ENCODE measurements at places on chromosomes 16 and 17.

DNA sequence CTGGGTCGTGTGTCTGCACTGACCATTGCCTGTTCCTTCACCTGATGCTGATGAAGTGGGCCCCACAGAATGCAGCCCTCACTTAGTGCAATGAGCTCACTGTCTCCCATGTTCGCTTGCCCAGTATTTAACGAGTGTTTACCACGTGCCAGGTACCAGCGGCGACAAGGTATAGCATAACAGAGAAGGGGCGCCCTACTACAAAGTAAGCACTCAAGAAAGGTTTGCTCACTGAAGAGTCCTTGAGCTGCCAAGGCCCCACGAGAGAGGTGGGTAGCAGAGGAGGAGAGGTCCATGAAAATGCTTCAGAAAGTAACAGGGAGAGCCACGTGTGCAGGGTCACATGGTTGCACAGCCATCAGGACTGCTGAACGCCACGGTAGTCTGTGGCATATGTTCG lies 230.0 kb downstream of the NTN1 start:
- H3K4me1 ChIP-seq = peaks cover 6% of the 10 kb centered on the region
- no peak overlapping the region for H3K27ac ChIP-seq
- no peaks in the 10 kb centered on the region for H3K27me3 ChIP-seq
- peaks cover 10% of the 10 kb centered on the region for H3K36me3 ChIP-seq
- no peak overlapping the region for H3K4me3 ChIP-seq

DNA sequence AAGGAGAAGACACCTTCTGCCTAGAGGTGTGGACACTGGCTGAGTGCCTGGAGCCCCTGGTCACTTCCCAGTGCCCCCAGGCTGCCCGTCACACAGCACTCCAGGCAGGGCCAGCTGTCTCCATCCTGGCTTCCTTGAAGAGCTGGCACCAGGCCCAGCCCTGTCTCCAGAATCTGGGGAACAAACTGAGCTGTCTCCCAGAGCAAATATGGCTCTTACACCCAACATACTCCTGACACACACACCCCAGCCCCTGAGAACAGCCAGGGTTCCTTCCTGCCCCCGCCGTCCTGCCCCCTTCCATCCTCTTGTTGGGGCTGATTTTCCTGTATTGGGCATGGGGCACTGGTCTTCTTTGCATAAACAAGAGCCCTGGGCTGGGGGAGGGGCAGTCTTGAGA lies 9.1 kb downstream of the NHERF1 start:
- H3K4me3 ChIP-seq = peak overlapping the region; percentile 39
- DNase-seq = no peak
- no peaks in the 10 kb centered on the region for H3K27me3 ChIP-seq
- peaks cover 98% of the 10 kb centered on the region for H3K4me1 ChIP-seq

DNA sequence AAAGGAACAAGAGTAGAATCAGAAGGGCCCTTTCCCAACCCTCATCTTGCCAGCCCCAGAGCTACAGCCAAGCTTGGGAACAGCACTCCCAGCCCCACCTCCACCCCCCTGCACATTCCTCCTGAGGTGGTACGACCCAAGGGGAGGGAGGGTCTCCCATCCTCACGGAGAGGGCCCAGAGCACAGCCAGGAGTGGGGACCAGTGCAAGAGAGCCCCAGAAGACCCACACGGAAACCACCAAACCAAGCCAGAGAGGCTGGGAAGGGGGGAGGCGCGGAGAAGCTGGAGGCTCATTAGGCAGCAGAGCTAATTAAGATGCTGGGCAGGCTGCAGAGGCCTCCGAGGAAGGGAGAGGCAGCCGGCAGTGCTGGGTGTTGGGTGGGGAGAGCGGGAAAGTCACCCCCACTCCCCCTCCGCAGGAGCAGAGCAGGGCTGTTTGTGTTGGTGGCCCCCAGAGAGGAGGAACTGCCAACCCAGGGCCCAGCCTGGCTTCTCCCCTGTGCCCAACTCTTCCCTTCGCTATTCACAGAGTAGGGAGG lies 2.4 kb downstream of the CACNB1 start:
- no peaks in the 10 kb centered on the region for H3K36me3 ChIP-seq
- DNase-seq = no peak
- peaks cover 48% of the 10 kb centered on the region for H3K4me1 ChIP-seq
- H3K4me3 ChIP-seq = no peak overlapping the region
- no peaks in the 10 kb centered on the region for H3K27me3 ChIP-seq

- H3K36me3 ChIP-seq = no peaks in the 10 kb centered on the region
- H3K4me3 ChIP-seq = no peak overlapping the region
- no peak overlapping the region for H3K27ac ChIP-seq
- H3K27me3 ChIP-seq = no peaks in the 10 kb centered on the region
- no peaks in the 10 kb centered on the region for H3K4me1 ChIP-seq
Observed at GRCh38 chr16:2299121-2299914, 31.4 kb upstream of the RNPS1 start.

- no peaks in the 10 kb centered on the region for H3K4me1 ChIP-seq
- H3K4me3 ChIP-seq = no peak overlapping the region
- no peaks in the 10 kb centered on the region for H3K27me3 ChIP-seq
- H3K36me3 ChIP-seq = no peaks in the 10 kb centered on the region
Observed at GRCh38 chr17:60959696-60960095, 282.0 kb downstream of the BCAS3 start.

DNA sequence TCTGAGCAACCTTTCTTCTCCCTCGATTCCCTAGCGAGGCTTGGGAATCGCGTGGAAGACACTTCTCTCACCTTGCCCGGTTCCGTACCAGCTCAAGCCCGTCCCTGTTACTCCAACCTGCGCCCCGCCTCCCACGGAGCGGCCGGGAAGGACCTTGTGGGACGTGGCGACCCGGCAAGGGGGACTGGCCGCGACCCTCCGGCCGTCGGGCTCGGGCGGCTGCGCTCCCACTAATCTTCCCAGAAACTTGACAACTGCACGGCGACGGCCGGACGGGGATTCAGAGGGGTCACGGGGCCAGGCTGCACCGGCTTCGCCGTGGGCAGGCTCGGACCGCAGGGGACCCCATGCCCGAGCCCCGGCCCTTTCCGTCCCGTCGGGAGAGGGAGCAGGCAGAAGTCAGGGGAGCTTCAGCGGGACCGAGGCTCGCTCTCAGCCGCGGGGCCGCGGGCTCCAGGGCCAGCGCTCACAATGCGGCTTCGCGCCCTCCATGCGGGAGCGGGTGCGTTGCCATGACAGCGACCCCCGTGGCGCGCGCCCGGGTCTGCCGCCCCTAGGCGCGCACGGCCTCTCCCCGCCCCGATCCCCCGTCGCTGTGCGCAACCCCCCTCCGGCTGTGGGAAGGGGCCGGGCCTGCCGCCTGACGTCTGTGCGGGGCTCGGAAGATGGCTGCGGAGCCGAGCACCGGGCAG lies at the start of gene SGSM2:
SGSM2 (plus strand) TSS at position 650 of the 692 bp plus-strand sequence. CDS start 188 bp downstream, outside the sequence.
- DNase-seq = peak; percentile 67
- peaks cover 3% of the 10 kb centered on the region for H3K36me3 ChIP-seq
- H3K27ac ChIP-seq = peak within 1 kb of the TSS; percentile 74
- H3K27me3 ChIP-seq = no peaks in the 10 kb centered on the region
- peaks cover 33% of the 10 kb centered on the region for H3K4me1 ChIP-seq

DNA sequence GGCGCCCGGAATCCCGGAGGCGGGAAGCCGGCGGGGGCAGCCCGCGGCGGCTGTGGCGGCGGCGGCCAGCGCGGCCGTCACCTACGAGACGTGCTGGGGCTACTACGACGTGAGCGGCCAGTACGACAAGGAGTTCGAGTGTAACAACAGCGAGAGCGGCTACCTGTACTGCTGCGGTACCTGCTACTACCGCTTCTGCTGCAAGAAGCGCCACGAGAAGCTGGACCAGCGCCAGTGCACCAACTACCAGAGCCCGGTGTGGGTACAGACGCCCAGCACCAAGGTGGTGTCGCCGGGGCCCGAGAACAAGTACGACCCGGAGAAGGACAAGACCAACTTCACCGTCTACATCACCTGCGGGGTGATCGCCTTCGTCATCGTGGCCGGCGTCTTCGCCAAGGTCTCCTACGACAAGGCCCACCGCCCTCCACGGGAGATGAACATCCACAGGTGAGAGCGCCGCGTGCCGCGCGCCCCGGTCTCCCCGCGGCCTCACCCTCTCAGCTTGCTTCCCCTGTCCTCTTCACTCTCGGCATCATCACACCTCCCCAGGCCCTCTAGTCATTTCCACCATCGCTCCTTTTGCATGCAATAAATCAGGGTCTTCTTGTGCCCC lies 706 bp downstream of the SHISA6 start:
- no peaks in the 10 kb centered on the region for H3K36me3 ChIP-seq
- H3K27me3 ChIP-seq = peaks cover 13% of the 10 kb centered on the region
- H3K27ac ChIP-seq = no peak overlapping the region
- no peak for DNase-seq

- no peak overlapping the region for H3K27ac ChIP-seq
- H3K36me3 ChIP-seq = no peaks in the 10 kb centered on the region
- H3K27me3 ChIP-seq = no peaks in the 10 kb centered on the region
Observed at GRCh38 chr16:86676254-86676670, 97.9 kb downstream of the FOXL1 start.

- no peak overlapping the region for H3K27ac ChIP-seq
- no peaks in the 10 kb centered on the region for H3K36me3 ChIP-seq
- H3K4me3 ChIP-seq = no peak overlapping the region
- H3K27me3 ChIP-seq = no peaks in the 10 kb centered on the region
- no peak for DNase-seq
- H3K4me1 ChIP-seq = no peaks in the 10 kb centered on the region
Observed at GRCh38 chr16:47780213-47780875, 319.2 kb downstream of the PHKB start.

DNA sequence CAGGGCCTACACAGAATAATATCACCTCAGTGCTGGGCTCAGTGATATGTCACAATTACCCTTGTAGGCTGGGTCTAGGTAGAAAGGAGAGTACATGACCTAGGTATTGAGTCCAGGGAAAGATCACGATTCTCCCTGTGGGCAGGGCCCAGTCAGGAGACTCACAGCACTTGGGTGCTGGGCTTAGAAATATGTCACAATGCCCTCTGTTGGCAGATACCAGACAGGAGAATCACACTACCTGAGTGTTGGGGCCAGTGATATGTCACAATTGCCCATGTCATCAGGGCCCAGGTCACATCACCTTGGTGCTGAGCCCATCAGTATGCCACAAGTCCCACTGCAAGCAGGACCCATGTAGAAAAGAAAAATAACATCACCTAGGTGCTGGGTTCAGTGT lies 2105.5 kb downstream of the TP53TG3F start:
- no peak for DNase-seq
- H3K27me3 ChIP-seq = no peaks in the 10 kb centered on the region
- no peak overlapping the region for H3K27ac ChIP-seq
- H3K4me1 ChIP-seq = no peaks in the 10 kb centered on the region

DNA sequence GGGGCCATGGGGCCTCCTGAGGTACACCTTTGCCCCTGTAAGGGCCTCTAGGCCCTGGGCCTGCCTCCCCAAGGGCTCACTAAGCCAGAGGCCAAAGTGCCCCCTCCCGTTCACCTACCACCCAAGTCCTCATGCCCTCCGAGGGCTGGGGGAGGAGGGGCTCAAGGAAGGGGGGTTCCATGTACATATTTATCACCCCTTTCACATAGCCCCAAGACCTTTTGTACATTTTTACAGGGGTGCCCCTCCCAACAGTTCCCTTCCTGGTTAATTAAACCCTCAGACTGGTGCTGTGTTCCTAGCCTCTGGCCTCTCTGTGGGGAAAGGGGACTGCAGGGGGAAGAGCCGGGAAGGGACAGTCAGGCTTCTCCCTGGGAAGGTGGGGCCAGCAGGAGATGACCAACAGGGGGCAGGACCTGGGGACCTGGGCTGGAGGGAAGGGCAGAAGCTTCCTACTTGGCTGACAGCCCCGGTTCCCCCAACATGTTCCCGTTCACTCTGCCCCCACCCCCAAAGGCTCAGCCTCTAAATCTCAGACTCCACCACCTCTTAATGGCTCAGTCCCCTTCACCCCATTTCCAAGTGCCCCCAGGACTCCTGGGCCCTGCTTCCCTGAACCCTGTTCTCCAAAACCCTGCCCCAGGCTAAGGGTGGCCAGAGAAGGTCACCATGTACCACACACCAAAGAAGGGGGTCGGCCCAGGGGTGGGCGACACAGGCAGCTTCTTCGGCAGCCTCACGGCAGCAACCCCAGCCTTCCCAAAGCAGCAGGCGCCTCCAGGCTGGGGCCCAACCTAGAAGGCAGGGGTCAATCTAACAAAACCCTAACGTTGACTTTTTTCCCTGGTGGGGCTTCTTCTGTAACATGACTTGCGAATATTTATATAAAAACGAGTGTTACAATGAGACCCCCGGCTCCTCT lies 11.9 kb downstream of the FBRS start:
- no peak overlapping the region for H3K27ac ChIP-seq
- no peak overlapping the region for H3K4me3 ChIP-seq
- no peaks in the 10 kb centered on the region for H3K4me1 ChIP-seq
- DNase-seq = no peak

GRCh38 chr16:49859125-49859811 lies 3.4 kb upstream of the ZNF423 start:
- H3K27ac ChIP-seq = no peak overlapping the region
- no peaks in the 10 kb centered on the region for H3K4me1 ChIP-seq
- no peaks in the 10 kb centered on the region for H3K27me3 ChIP-seq
- H3K36me3 ChIP-seq = no peaks in the 10 kb centered on the region
- DNase-seq = no peak

GRCh38 chr16:56262551-56263245 lies 71.4 kb downstream of the GNAO1 start:
- no peak for DNase-seq
- peak overlapping the region; percentile 90 for H3K27ac ChIP-seq
- no peaks in the 10 kb centered on the region for H3K36me3 ChIP-seq
- H3K4me3 ChIP-seq = peak overlapping the region; percentile 11
- H3K4me1 ChIP-seq = peaks cover 55% of the 10 kb centered on the region
- H3K27me3 ChIP-seq = no peaks in the 10 kb centered on the region

GRCh38 chr16:66521951-66522771 lies 27.8 kb downstream of the TK2 start:
- H3K4me1 ChIP-seq = peaks cover 57% of the 10 kb centered on the region
- peak overlapping the region; percentile 52 for H3K4me3 ChIP-seq
- peak overlapping the region; percentile 68 for H3K27ac ChIP-seq
- no peaks in the 10 kb centered on the region for H3K36me3 ChIP-seq

GRCh38 chr16:3804426-3805016 lies 76.0 kb downstream of the CREBBP start:
- no peaks in the 10 kb centered on the region for H3K27me3 ChIP-seq
- peaks cover 24% of the 10 kb centered on the region for H3K4me1 ChIP-seq
- no peak for DNase-seq
- H3K4me3 ChIP-seq = no peak overlapping the region
- H3K27ac ChIP-seq = no peak overlapping the region
- H3K36me3 ChIP-seq = peaks cover 5% of the 10 kb centered on the region

DNA sequence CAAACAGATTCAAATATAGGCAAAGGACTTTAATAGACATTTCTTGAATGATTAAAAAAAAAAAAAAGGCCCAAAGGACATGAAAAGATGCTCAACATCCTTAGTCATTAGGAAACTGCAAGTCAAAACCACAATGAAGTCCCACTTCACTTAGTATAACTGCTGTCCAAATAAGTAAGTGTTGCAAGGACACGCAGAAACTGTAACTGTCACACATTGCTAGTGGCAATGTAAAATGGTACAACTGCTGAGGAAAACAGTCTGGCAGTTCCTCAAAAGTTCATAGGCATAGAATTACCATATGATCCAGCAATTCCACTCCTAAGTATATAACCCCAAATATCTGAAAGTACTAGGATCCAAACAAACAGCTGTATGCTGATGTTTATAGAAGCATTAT lies 112.7 kb downstream of the BRIP1 start:
- H3K4me3 ChIP-seq = no peak overlapping the region
- no peaks in the 10 kb centered on the region for H3K36me3 ChIP-seq
- H3K27me3 ChIP-seq = no peaks in the 10 kb centered on the region

- H3K4me3 ChIP-seq = no peak overlapping the region
- DNase-seq = no peak
- H3K36me3 ChIP-seq = no peaks in the 10 kb centered on the region
- no peaks in the 10 kb centered on the region for H3K27me3 ChIP-seq
- H3K4me1 ChIP-seq = no peaks in the 10 kb centered on the region
Observed at GRCh38 chr17:70206361-70207010, 37.2 kb downstream of the KCNJ2 start.

GRCh38 chr16:10213748-10214147 lies 31.5 kb upstream of the GRIN2A start:
- no peaks in the 10 kb centered on the region for H3K36me3 ChIP-seq
- peaks cover 28% of the 10 kb centered on the region for H3K27me3 ChIP-seq
- no peak overlapping the region for H3K4me3 ChIP-seq
- DNase-seq = no peak
